Foreskin melanocyte (primary cell): ENCODE measurements at places on chromosomes 12 and 14.

DNA sequence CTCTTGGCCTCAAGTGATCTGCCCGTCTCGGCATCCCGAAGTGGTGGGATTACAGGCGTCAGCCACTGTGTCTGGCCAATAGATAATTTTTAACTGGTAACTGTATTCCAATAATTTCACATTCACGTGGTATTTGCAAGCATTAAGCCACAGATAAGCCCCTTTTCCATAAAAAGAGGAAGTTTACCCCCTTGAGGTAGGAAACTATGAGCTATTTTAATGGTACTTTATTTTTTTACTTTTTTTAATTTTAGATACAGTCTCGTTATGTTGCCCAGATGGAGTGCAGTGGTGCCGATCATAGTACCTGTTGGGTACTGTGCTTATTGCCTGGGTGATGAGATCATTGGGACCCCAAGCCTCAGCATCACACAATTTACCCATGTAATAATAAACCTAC is 42.9 kb upstream of the AP4S1 start:
- DNase-seq = no peak

DNA sequence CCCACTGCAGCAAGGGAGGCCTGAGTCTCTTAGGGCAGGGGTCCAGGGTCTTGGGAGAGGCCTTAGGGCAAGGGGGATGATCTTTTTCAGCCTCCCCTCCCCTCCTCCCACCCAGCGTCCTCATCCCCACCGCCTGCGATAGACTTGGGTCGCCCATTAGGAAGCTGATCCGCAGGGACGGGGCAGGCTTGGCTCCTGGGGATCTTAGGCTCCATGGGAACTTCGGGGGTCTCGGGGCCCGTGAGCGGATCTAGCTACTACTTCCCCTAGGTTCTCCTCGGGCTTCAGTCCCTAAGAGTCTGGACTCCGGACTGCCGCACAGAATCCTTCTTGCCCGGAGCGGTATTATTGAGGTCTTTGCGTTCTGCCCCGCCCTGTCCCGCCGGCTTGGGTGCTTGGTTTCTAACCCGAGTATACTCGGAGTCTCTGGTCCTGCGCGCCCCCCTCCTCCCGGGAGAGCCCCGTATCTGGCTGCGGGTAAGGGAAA is 2.2 kb upstream of the PTHLH start:
- no peak for DNase-seq

- DNase-seq = no peak
These were observed 81.3 kb downstream of the KCNK10 start for GRCh38 chr14:88241810-88242209.

GRCh38 chr14:69244946-69245345 is 15.0 kb upstream of the GALNT16 start:
- no peak for DNase-seq

DNA sequence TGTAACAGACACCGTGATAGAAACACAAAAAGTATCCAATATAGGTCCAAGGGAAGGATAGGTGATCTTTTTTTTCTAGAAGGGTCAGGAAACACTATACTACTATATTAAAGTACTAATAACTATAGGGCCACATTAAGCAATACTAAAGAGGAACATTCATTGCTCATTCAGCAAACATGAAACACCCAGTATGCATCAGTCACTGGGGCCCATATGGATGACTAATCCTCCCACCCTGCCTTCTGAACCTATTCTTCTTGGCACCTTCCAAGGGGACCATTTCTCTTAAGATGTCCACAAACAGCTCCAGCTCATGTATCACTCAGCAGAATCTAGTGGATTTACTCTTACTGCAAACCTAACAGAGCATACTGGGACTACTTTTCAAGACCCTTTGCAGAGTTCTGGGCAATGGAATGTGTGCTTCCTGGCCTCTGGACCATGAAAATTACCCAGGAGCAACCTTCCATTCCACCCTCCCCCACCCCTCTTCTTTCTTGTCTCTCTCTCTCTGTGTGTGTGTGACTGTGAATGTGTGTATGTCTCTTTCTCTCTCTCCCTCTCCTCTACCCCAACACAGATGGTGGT is 187.9 kb downstream of the EPS8 start:
- no peak for DNase-seq

DNA sequence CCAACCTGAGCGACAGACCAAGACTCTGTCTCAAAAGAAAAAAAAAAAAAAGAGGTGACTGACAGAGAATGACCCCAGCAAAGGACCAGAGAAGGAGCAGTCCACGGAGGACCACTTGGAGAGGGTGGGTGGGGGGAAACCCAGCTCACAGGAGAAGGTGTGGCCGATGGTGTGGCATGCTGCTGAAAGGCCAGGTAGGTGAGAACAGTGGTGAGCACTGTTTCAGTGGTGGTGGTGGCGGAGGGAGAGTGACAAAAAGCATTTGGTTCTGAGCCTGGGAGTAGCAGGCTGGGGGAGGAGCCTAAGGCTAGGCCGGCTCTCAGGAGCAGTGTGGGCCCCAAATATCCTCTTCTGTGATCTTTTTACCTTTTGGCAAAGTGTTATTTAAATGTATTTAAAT is 63.8 kb downstream of the IRF2BPL start:
- no peak for DNase-seq

DNA sequence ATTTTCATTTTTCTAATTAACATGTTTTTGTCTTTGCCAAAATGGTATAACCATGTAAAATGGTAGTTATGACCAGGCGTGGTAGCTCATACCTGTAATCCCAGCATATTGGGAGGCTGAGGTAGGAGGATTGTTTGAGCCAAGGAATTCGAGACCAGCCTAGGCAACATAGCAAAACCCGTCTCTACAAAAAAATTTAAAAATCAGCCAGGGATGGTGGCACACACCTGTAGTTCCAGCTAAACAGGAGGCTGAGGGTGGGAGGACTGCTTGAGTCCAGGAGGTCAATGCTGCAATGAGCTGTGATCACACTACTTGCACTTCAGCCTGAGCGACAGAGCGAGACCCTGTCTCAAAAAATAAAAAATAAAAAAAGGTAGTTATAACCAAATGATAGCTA is 23.1 kb downstream of the PPTC7 start:
- no peak for DNase-seq

- DNase-seq = no peak
These were observed 6.5 kb upstream of the DEGS2 start for GRCh38 chr14:100165831-100166440.

GRCh38 chr12:17035372-17035771 is 429.4 kb upstream of the LMO3 start:
- no peak for DNase-seq
